K562 (cell line): ENCODE measurements at places on chromosomes 1 and 21. TPM values are rescaled to one million over a fixed set of nuclear protein-coding genes. Genes with fewer than 3 reads are reported as not detected.
A peak's percentile ranks its signal among the peaks of the same experiment; 100 is the strongest.

Gene DBT
- total RNA-seq, result 9.1 and 9.5 TPM in 2 replicates

GRCh38 chr1:233879841-233880240 lies 24.6 kb upstream of the SLC35F3 start:
- no peak for DNase-seq

DNA sequence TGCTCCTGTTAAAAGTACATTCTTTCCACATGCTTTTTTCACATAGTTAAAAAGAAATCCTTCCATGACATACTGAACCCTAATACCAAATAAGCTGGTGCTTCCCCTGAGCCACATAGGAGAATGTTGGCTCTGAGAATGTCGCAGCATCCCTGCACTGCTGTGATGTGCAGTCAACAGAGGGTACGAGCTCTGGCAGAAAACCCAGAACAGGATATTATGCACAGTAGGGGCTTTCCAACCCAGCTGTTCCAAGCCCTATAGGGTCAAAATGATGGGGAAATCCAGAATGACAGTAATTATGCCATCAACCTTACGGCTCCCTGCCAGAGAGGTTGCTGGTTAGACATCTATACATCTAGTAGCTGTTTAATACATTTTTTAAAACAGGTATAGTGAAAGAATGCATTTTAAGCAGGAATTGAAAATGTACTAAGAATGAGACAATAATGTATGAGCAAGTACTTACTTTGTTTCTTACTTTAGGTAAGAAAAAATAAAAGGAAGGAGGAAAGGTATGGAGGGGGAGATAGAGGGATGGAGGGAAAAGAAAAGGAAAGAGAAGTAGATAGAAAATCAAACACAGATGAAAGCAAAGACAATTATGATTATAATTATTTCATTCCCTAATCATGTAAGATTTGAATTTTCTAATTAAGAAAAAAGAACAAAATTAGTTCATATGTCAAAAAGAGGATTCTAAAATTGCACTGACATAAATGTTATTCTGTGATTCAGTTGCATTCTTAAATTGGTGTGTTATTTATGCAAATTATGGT lies 126.0 kb downstream of the NR5A2 start:
- DNase-seq, result no peak

DNA sequence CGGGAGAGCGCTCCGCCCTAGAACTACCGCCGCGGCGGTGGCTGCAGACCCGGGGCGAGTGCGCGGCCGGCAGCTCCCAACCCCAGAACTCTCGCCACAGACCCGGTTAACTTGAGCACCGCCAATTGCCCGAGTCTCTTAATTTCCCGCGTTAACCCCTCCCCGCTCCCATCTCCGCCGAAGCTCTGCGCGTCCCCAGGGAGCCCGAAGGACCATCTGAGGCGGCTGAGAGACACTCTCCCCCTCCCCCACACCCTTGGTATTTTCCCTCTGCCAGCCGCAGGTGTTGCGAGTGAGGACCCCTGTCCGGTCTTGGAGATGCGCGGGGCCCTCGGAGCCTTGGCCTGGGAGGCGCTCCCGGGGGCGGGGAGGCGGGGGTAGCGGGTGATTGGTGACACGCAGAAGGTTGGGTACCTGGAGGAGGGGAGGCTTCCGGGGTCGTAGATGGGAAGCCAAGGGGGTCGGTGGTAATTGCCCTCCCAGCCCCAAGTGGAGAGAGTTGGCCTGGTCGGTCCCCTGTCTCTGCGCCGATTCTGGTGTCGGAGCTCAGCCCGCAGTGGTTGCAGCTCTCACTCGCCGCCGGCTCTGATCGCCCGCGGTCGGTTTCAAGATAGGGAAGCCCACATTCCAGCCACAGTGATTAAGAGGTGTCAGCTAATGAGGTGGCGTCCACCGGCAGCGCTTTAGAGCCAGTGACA lies 858 bp upstream of the SUSD4 start:
- peak; percentile 26 for DNase-seq

DNA sequence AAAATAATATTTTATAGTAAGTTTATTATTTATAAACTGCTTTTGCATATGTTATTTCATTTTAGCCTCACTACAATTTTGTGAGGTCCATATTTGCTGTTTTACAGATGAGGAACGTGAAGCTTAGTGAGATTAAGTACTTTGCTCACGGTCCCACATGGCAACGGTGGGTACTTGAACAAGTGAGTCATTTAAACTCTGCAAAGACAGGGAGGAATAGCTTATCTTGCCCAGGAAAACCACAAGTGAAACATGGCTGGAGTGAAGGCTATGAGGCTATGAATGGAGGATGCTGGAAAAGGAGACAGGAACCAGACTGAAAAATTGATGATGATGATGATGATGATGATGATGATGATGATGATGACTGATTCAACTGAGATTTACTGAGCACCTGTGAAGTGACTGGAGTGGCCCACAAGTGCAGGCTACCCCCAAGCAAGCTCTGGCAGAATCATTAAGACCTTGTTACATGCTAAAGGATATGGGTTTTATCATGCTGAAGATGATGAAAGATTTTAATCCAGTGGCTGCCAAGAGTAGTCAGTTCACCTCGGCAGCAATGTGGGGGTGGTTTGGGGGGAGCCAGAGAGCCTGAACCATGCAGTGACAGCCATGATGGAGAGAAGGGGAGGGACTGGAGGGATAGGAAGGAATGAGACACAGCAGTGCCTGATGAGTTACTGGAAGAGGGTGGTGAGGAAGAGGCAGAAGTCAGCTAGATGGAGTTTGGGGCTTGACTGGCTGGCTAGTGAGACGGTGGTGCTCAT lies 1.4 kb upstream of the ABCA4 start:
- no peak for DNase-seq

DNA sequence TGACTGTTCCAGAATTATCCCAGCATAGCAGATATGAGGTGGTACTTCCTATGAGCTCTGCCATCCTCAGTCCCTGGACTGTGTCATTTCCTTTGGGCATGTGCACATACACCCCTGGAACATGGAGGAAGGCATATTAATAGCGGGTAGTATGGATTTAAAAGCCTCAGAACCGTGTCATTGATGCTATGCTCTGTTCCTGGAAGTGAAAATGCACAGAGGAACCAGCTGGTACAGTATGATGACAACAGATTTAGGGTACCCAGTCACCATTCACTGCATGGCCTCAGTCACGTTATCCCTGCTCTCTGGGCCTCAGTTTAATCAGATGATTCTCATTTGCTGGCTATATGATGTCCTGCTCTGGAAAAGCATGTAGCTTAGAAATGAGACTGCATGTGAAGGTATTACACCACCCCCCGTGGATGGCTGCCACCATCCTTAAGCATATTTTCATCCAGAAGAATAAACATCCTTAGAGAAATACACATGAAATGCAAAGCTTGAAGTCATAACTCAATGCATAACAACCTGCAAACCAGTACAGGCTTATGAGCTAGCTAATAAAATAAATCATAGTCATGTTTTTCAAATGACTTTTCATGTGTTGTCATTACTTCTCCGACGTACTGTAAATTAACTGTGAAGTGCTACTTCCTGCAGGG lies 37.8 kb downstream of the SETD4 start:
- no peak for DNase-seq

- DNase-seq, result no peak
Measured at GRCh38 chr1:74571891-74572290, 59.5 kb upstream of the LRRC53 start.

- no peak for DNase-seq
Measured at GRCh38 chr1:154993572-154994268, at the start of gene LENEP. LENEP (plus strand) TSS chr1:154993586; CDS start chr1:154993608, 22 bp downstream.

DNA sequence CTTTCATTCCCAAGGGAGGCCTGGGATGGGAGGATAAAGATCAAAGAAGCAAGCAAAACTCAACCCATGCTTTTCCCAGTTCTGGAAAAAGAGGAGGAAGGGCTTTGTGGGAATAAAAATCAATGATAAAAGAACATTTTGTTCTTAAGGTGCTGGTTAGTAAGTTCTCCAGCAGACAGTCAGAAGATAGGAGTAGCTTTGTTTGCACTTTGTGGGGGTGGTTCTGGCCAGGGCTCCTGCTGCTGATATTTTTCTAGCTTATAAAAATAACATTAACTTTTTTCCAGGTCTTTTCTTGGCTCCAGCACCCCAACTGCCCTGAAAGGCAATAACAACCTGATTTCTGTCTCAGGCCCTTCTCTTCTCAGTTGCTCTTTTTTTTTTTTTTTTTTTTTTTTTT lies 220.0 kb downstream of the FGGY start:
- DNase-seq, result no peak

GRCh38 chr1:204151552-204152309 lies at the start of gene ETNK2:
ETNK2 (minus strand) TSS chr1:204152044; CDS start chr1:204151852, 192 bp downstream.
- peak; percentile 36 for DNase-seq

DNA sequence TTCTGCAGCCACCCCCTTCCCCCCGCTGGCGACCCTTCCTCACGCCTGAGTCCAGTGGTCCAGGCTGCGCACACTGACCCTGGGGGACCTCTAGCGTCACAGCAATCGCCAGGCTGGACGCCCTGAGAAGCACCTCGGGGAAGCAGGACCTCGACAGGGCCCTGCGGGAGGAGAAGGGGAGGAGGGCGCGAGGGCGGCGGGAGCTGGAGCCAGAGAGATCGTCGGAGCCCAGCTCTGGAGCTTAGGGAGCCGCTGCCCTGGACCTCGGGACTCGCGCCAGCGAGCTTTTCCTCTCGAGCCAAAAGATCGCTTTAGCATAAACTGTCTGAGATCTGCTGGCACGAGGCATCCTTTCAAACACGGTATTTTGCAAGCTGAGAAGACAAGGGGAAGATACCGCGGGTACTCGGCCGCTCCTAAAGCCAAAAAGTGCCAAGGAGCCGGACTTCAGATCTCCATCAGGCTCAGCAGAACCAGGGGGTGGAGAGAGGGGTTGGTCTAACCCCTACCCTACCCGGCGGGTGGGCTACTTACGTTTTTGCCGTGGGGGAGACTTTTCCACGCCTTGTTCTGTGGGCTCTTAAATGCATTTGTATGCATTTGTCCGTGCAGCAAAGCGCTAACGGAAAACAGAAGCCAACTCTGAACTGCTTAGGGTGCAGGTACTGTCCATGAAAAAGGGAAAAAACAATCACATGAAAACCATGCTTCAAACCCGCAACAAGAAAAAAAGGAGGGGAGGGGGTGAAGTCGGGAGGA lies 586 bp downstream of the COL24A1 start:
- DNase-seq, result no peak

GRCh38 chr1:206634365-206635079 lies 814 bp upstream of the DYRK3 start:
- peak; percentile 72 for DNase-seq

- no peak for DNase-seq
Measured at GRCh38 chr1:24905355-24905978, 24.6 kb downstream of the RUNX3 start.
